NCI-H774 (cell line): ENCODE measurements at places on chromosomes 1 and 21.
A peak's percentile ranks its signal among the peaks of the same experiment; 100 is the strongest.

DNA sequence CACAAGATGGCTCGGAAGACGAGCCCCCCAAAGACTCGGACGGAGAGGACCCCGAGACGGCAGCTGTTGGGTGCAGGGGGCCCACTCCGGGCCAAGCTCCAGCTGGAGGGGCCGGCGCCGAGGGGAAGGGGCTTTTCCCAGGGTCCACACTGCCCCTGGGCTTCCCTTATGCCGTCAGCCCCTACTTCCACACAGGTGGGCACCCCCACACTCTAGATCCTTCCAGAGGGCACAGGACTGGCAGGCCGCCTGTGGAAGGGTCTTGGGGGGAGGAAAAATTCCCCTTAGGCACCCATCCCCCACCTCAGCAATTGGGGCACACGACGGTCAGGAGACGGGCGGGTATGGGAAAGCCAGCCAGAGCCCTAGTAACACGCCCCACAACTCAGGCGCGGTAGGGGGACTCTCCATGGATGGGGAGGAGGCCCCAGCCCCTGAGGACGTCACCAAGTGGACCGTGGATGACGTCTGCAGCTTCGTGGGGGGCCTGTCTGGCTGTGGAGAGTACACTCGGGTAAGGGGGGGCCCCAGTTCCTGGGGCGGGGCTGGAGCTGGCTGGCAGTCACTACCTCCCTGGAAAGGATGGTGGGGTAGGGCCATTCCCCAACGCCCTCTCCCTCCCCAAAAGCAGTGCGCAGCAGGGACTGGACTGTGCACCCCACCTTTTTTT, 16.1 kb downstream of the NOC2L start:
- DNase-seq = no peak

DNA sequence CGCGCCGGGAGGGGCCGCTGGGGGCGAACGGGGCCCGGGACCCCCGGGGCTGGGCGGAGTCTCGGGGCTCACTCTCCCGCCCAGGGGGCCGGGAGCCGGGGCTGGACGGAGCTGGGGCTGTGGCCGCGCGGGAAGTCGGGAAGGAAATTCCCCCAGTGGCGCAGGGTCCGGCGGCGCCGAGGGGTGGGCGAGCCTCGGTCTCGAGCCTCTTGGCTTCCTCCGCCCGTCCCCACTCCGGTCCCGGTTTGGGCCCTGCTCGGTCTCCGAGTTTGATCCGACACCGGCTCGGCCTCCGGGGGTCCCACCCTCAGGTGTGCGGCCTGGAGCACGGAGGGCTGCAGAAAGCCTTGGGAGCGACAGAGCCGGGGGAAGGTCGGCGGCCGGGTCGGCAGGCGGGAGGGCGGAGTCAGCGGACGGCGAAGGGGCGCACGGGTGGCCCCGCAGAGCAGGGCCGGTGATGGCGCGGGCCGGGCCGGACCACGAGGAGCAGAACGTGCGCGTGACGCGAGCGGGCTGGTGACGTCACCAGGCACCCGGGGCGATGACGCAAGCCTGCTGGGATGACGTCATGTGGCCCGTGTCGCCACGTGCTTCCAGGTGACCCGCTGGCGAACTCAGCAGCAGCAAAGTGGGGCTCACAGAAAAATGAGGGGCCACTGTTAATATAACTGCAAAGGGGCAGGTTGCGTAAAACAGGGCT, 610 bp upstream of the HES4 start:
- peak; percentile 39 for DNase-seq

DNA sequence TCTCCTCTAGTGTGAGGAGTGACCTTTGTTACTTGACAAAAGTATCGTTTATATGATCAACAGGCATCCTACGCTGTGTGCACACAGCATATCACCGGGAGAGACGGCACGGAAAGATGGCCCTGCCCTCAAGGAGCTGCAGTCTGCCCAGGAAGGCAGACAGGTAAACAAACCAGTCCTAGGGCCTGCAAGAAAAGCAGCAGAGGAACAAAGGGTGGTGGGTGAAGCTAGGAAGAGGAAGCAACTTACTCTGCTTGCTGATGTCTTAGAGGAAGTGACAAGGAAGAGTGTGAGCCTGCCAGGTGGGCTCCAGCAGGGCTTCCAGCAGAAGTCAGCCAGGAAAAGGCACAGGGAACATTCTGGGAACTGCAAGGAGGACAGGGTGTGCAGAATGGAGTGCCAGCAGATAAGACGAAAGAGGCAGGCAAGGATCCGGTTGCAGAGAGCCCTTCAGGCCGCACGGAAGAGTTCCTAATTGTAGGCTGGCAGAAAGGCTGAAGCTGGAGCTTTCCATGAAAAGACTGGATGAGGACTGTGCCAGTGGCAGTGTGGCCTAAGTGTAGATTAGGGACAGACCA, 106.7 kb downstream of the SLC45A1 start:
- no peak for DNase-seq

GRCh38 chr1:113488576-113489177, 98.4 kb downstream of the MAGI3 start:
- no peak for DNase-seq

GRCh38 chr1:233759665-233760064, 144.8 kb upstream of the SLC35F3 start:
- no peak for DNase-seq

DNA sequence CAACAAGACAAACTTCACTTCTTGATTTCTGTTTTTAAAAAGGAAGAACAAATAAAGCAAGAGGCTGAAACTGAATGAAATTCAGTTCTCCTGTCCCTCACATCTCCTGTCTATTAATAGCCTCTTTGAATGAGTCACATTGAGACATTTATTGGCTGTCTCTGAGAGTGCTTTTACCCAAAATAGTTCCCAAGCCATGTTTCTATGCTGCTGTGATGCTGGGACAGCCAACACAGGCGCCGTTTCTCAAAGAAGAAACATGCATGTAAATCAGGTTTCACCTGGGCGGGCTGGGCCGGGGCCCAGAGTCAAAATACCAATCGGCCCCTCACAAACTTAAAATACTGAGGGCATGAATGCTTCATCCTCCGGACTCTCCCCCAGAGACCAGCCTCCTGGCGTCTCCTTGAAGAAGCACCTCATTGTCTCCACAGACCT, 105.2 kb downstream of the EDEM3 start:
- DNase-seq = no peak

DNA sequence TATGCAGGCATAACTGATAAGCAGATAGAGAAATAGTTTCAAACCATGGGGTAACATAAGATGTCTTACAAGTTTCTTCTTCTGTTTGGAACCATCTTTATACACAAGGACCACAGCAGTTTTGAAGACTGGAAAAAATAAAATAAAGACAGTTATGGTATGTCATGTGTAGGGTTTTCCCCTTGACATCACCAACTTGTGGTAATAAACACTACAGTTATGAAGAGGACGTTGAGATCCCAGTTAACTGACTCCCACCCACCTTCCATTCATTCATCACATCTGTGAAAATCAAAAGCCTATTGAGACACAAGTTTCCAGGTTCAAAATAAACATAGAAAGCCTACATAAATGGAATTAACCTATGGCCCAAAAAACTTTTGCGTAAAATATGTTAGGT, 92.5 kb upstream of the KRTAP19-8 start:
- no peak for DNase-seq

DNA sequence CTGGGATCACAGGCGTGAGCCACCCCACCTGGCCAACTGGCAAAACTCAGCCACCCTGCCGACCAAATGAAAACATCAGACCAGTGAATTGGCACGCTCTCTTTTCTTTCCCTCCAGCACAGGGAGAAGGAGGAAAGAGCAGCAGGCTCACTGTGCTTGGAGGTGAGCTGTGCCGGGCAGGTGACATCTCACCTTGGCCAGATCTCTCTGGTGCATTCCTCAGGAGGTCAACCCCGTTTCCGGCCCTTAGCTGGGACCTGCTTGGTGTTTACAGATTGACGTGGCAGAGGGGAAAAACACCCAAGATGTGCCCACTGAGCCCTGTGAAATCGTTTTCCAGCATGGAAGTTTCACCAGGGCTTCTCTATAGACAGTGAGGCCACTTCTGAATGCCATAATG, 45.1 kb downstream of the TMEM51 start:
- DNase-seq = no peak

DNA sequence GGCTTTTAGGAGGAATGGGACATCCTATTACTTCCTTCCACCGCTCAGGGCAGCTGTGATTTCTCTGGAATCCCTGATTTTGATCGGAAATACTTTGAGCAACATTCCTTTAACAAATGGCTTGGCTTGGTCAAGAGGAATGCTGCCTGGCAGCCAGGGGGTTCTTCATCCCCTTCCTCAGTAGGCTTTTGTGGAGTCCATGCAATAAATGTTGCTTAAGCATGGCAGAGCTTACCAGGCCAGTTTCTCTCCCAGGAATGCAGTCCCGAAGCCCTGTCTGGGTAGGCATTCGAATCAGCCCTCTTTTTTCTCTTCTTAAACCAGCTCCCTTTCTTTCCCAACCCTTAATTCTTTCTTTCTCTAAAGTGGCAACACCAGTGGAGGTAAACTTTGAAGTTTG, 177.1 kb upstream of the KIAA0040 start:
- no peak for DNase-seq

GRCh38 chr1:223772771-223773160, 60.4 kb downstream of the CAPN2 start:
- no peak for DNase-seq

- DNase-seq = no peak
Observed at GRCh38 chr1:18684303-18684702, 53.7 kb downstream of the PAX7 start.

- peak; percentile 25 for DNase-seq
Observed at GRCh38 chr1:235304549-235305451, 23.2 kb downstream of the ARID4B start.

- no peak for DNase-seq
Observed at GRCh38 chr1:216325336-216325735, 97.9 kb downstream of the USH2A start.

DNA sequence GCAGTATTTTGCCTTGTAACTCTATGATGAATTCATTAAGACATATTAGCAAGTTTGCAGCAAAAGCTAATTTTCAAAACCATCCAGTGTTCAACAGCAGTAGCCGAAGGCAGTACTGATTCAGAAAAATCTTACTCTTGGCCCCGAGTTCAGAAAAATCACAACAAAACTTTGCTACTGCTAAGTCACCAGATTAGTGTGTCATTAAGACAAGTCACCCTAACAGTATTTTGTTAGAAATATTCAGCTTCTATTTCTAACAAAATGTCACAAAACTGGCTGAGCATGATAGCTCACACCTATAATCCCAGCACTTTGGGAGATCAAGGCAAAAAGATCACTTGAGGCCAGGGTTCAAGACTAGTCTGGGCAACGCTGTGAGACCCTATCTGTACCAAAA, 8.2 kb downstream of the GTF2B start:
- no peak for DNase-seq

DNA sequence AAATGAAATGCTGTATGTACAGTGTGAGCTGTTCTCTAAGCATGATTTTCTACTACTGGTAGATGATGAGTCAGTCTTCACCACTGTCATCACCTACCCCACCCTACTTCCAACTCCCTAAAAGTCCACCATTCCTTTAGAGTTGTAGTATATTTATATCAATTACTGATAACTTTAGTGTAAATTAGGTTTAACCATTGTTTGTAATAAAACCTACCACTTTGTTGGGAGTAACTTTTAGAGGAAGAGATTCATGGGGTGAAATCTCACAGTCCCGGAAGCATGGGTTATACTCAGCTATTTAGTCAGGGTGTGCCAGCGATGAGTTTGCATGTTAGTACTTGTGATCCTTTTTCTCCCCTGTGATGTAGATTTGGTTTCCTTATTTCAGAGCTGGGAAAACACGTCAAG, 17.1 kb downstream of the MORC3 start:
- DNase-seq = no peak

DNA sequence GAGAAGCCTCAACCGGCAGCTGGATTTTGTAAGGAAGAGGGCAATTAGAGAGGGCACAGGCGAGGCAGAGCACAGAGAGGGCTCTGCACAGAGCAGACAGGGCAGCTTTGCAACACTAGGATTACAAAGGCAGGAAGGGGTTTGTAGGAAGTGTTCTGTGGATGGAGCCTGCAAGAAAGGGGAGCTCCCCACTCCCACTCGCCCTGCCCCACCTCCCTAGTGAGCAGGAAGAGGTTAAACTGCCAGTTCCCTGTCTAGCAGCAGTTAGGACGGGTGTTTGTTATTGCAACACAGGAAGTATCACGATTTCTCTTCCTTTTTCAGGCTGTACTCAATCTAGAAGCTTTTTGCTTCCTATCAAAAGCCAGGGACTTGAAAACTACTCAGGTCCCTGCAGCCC, 63.3 kb upstream of the LRRC8D start:
- no peak for DNase-seq

GRCh38 chr21:28025111-28025510, 967.6 kb downstream of the LTN1 start:
- DNase-seq = no peak

GRCh38 chr1:1185101-1185765, 11.6 kb downstream of the TTLL10 start:
- DNase-seq = no peak

DNA sequence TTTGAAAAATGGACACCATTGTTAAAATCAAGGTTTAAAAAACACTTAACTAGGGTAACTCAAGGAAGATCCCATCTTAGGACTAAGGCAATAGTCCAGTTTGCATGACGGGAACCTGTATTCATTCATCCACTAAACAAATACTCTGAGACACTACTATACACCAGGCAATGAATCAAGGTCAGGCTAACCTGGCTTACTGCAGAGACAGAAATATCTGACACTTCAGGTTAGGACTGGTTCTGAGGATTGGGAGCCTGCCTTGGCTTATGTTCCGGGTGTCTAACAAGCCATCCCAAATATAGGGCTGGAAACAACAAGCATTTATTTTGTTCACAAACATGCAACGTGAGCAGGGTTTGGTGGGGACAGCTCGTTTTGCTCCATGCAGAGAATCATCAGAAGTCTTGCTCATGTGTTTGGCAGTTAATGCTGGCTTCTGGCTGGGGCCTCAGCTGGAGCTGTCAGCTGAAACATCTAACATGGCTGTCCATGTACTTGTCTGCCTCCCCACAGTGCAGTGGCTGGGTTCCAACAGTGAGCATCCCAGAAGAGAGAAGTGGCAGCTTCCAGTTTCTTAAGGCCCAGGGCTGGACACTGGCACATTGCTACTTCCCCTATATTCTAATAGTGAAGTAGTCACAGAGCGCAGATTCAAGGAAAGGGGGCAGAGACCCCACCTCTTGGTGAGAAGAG, 37.0 kb upstream of the CAMK1G start:
- DNase-seq = no peak

- DNase-seq = no peak
Observed at GRCh38 chr1:195773931-195774330, 834.3 kb downstream of the KCNT2 start.

DNA sequence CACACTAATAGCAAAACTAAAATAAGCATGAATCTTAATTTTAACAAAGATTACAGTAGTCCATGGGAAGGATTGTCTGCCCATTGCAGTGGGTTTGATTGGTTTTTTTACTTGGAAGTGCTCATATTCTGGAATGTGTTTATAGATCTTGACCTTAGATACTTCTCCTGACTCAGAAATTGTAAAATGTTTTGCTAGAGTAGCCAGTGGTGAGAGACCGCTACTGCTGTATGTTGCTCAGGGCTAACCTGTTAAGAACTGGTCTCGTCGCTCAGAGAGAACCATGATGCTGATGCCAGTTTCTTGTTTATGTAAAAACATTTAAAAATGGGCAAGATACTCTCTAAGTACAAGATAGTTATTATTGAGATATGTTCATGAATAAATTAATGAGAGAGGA, 99.9 kb downstream of the ROR1 start:
- no peak for DNase-seq

GRCh38 chr1:93584261-93585003, 97.2 kb downstream of the BCAR3 start:
- no peak for DNase-seq

- no peak for DNase-seq
Observed at GRCh38 chr1:49333906-49334305, 557.2 kb upstream of the BEND5 start.
